ENCODE measurements at places on chromosomes 11 and 22.

GRCh38 chr11:74010306-74011300, 1.7 kb upstream of the UCP3 start:
- no peak for DNase-seq

- no peak for DNase-seq
Measured at GRCh38 chr22:50470491-50470890, 4.3 kb downstream of the SBF1 start.

- peak; percentile 66 for DNase-seq
Measured at GRCh38 chr11:13486926-13487660, 8.7 kb downstream of the PTH start.

DNA sequence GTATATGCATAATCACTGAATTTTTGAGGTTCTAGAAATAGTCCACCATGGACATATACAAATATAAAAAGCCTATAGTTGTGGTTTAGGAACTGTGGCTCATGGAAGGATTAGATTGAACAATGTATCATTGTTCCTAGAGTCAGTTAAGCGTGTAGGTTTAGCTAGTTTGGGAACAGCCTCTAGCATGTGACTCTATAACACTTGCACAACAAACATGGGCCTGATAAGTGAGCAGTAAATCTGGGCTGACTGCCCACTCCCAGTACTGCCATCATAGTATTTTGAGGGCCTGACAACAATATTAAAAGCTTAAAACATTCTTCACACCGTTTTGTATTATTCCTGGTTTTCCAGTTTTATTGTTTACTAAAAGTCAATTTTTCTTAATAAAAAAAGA, 47.0 kb downstream of the YAP1 start:
- DNase-seq, result no peak

GRCh38 chr11:36638556-36638955, 40.5 kb upstream of the RAG2 start:
- DNase-seq, result no peak

GRCh38 chr11:123461164-123461563, 31.1 kb downstream of the GRAMD1B start:
- DNase-seq, result no peak

GRCh38 chr22:26461188-26461810, 22.3 kb downstream of the HPS4 start:
- no peak for DNase-seq

- DNase-seq, result peak; percentile 44
Measured at GRCh38 chr11:3341298-3341697, 37.6 kb downstream of the ZNF195 start.

- DNase-seq, result no peak
Measured at GRCh38 chr22:32823024-32823730, 21.7 kb downstream of the TIMP3 start.

DNA sequence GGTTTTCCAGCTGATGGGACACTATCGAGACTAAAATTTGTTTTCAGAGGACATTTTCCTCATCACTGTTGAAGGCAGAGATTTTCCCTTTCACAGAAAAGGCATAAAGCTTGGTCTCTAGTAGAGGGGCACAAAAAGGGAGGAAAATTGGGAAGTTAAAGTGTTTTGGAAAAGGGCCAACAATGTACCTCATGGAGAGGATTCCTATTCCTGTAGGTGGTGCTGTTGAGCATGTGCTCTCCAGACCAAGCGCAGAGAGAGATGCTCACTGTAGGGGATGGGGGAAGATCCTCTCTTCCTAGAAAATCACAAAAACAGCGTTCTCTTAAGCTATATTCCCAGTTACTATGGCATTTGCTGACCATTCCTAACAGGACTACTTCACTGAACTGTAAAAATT, 44.9 kb downstream of the OR4C46 start:
- DNase-seq, result no peak

DNA sequence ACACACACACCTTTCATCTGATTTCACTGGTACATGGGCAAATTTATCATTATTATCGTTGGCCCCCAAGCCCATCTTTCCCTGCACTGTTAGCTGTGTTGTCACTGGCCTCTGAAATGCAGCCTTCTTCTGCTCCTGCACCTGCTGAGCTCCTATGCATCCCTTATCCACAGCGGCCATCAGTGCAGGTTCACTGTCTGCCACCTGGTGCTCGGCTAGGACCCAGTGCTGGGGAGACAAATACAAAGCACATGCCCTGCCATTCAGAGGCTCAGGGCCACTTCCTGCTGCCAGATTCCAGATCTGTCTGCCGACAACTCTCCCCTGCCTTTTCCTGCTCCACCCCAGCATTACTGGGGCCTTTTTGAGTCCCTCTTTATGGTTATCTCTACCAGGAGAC, 1205.4 kb downstream of the TBC1D22A start:
- DNase-seq, result no peak

GRCh38 chr11:30424844-30425243, 101.9 kb downstream of the ARL14EP start:
- DNase-seq, result no peak

- DNase-seq, result no peak
Measured at GRCh38 chr11:118592616-118593367, 14.6 kb upstream of the PHLDB1 start.

GRCh38 chr22:50613291-50613981, 12.8 kb downstream of the MAPK8IP2 start:
- no peak for DNase-seq

DNA sequence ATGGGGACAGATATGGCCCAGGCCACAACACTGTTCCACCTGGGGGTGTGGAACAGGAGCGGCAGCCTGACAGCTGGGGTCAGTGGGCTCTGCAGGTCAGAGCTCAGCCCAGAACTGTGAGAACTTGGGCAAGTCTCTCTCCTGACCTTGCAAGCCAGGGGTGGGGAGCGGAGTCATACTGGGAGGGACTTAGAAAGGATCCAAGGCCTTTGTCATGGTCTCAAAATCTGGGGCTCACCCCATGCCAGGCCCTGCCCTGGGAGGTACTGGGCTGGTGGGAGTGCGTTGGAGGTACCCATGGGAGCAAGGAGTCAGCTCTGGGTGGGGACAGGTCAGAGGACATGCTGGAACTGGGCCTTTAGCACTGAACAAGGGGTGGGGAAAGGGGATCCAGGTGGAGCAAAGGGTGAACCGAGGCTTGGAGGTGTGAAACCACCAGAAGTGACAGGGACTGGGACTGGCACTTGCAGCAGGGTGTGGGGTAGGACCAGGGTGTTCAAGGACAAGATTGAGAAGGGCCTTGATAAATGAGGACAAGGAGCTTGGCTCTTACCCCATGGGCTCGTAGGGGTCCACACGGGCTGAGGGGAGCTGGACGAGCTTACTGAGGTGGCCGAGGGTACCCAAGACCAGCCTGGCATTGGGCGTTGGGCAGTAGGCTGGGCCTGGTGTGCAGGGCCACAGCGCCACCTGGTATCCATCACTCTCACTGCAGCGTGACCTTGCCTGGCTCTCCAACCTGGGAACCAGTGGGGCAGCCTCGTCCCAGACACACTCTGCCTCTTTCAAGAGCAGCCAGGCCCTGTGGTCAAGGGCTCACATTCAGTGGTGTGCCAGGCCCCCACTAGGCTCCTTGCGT, 7.4 kb upstream of the PMM1 start:
- DNase-seq, result peak; percentile 14

DNA sequence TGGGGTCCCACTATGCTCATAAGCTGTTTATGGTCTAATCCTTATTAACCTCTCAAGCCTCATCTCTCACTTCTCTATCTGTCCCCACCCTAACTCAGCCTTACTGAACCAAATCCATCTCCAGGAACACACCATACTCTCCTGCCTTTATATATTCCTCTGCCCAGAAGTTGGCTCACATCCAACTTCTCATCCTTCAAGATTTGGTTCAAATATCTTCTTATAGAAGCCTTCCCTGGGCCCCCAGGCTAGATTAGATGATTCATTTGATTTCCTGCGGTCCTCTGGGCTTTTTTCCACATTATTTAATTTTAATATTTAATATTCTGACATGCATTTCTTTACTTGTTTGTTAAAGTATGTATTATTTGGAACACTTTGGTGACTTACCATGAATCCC, 23.2 kb downstream of the MEI1 start:
- no peak for DNase-seq

- DNase-seq, result no peak
Measured at GRCh38 chr11:106875013-106875412, 143.3 kb downstream of the GUCY1A2 start.

- DNase-seq, result no peak
Measured at GRCh38 chr22:37343348-37343747, 61.0 kb downstream of the CYTH4 start.

GRCh38 chr11:11989774-11990744, 18.4 kb downstream of the DKK3 start:
- DNase-seq, result no peak

GRCh38 chr11:115330684-115331482, 173.3 kb downstream of the CADM1 start:
- DNase-seq, result no peak

DNA sequence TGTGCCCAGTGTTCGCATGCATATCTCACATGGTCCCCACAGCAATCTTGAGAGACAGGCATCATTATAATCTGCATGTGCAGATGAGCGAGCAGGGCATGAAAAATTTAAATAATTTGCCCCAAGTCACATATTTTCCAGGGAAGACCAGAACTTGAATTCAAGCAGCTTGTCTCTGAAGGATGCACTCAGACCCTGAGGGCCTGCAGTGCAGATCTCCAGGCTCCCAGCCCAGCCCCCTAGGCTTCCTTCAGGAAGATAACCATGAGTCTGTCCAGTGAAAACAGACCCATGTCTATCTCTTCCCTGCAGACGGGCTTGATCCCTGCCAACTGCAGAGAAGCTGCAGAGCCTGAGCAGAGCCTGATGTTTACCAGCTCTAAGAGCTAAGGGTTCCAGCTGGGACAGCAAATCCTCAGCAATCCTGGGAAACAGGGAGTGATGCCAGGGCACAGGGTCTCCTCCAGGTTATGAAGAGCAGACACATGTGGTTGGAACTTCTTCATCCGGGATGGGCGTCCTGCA, 55.1 kb downstream of the NAV2 start:
- no peak for DNase-seq

GRCh38 chr22:46553189-46553588, 15.8 kb upstream of the CELSR1 start:
- no peak for DNase-seq

DNA sequence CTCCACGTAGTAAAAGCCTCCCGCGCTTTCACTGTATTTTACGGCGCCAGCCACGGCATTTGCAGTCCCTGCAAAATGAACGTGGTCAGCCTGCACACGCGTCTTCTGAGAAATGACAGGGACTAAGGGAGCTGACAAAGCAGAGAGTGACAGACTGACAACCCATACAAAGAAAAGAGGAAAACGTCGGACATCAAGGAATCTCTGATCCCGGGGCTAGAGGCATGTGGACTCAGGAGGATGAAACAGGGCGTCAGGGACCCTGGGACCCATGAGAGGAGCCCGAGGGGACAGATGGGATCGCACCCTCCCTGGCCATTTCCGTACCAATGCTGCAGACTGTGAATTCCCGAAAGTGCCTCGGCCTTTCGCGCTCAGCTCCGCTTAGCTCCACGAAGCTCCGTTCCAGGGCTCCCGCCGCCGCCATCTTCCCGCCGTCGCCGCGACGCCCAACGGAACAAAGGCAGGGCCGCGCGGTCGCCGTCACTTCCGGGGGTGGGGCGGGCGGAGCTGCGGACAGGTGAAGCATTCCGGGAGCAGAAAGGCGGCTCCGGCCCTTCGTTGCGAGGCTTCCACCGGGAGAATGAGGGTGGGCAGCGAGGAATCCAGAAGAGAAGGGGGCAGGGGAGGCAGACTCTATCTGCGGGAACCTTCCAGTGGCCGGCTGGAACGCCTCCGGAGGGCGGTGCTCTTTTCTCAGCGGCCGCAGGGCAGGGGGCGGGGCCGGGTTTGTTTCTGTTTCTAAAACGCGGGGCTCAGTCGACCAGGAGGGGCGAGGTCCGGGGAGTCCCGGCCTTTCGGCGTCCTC, at the start of gene NUP160:
Gene NUP160, minus strand, starts transcription at position 459 of the 808 bp plus-strand sequence. Its CDS starts 32 bp downstream, at position 427.
- DNase-seq, result peak; percentile 83

GRCh38 chr22:29332886-29333496, 17.5 kb upstream of the RASL10A start:
- DNase-seq, result no peak

- no peak for DNase-seq
Measured at GRCh38 chr11:110471371-110471770, 41.6 kb downstream of the FDX1 start.

- DNase-seq, result no peak
Measured at GRCh38 chr11:96841792-96842191, 452.0 kb downstream of the JRKL start.

DNA sequence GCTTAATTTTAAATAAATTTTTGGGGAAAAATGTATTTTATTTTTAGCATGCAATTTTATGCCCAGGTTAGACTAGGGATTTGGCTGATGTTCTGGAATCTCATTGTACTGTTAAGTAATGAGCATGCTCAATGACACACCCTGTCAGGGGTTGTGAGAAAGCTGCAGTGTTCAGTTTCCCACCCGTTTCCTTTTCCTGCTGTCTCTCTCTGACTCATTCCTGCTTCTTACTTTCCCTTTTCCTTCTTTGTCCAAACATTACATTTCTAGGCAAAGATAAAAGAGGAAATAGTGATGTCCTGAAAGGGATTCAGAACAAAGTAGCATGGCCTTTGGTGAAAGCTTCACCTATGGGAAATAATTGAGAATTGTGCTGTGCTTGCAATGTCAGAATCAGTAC, 22.7 kb downstream of the OOSP3 start:
- DNase-seq, result no peak

DNA sequence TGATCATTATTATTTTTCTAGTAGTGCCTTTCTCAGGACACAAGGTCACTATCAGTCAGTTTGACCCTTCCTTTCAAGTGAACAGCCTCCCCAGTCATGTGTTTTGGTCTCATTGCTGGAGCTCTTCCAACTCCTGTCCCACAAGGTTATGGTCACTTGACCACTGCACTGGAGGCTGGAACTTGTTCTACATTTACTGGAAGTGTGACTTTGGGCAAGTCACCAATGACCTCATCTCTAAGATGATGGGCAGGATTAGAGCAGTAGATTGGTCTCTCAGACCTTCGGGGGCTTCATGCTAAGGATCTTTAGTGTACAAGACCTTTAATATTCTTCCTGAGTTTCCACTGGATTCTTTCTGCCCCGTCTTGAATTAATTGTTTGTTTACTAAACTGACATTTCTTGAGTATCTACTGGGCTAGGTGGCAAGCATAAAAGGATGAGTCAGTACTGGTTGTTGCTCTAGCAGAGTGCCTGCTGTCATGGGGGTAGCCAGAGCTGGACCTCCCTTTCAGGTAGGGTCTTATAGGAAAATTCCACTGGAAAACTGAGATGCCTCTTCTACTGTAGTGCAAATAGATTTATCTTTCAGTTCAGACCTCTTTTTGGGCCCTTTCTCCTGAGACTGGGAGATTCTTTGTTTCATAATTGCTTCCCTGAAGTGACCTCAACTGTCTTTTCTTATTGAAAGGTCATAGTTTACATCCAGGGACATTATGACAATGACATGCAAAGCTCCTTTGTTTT, 106.8 kb downstream of the GRAMD1B start:
- DNase-seq, result no peak

DNA sequence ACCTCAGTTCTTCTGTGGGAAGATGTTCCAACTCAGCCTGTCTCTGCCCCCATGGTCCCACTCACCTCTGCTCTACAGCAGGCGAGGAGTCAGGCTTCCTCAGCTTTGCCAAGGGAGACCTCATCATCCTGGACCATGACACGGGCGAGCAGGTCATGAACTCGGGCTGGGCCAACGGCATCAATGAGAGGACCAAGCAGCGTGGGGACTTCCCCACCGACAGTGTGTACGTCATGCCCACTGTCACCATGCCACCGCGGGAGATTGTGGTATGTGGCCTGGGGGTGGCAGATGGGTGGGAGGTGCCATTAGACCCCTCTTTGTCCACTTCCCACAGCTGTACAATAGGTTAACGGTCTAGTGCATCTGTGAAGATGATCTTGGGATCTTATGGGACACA, 73.3 kb downstream of the MYO7A start:
- no peak for DNase-seq

Data from central memory CD4-positive, alpha-beta T cell (primary cell).